ENCODE measurements at places on chromosomes 1 and 21.

GRCh38 chr1:201042779-201043461 is 19.4 kb upstream of the KIF21B start:
- peak; percentile 38 for DNase-seq

DNA sequence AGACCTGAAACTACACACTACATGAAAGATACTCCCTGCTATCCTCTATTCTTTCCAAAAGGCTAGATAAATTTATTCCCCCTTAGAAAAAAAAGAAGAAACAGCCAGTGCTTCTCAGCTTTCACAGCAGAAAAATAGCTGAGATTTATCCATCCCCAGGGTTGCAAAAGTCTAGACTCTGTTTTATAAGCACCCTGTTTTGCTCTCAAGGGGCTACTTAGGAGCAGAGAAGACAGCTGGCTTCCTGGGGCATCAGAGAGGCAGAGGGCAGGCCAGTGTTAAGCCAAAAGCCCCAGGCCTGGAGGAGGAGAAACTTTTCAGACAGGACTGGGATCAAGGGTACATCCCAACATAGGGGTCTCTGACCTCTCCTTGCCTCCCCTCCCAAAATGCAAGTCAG is 3.9 kb downstream of the LAMB3 start:
- DNase-seq, result no peak

DNA sequence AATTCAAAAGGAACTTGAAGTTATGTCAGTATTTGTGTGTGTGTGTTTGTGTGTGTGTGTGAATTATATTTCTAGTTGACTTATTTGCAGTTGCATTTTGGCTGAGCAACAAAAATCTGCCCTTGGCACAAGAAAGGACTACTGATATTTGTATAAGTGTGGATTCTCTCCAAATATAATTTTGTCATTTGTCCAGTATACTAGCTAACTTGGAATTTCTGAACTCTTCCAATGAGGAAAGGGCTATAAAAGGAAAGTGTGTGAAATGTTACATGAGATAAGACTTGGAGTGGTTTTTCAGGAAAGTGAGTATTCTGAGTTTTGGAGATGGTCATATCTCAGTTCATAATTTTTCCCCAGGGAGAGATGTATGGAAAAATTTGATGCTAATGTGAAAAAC is 1384.1 kb upstream of the B3GALT2 start:
- no peak for DNase-seq

GRCh38 chr1:205670611-205671430 is 9.5 kb downstream of the SLC45A3 start:
- DNase-seq, result no peak

DNA sequence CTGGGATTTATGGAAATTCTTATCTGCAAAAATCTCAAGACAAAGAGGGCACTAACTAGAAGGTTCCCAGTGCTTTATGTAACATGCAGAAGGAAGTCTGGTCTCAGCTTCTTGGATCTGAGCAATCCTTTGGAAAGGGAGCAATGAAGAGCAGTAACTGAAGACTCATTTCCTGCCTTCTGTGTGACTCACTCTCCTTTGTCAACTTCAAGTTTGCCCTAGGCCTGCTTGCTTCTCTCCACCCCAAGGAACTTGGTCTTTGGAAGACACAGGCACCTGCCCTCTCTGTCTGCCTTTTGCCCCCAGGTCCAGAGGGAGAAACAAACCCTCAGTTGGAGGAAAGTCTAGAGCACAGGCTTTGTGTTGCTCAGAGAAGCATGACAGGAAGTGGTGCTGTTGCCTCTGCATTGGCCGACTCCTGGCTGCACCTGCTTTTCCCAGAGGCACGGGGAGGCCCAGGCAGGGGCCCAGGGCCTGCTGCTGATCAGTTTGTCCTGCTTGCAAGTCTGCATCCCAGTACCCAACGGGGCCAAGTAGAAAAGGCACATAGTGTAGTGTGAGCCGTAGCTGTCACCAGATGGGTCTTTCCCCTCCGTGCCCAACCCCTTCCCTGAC is 137.2 kb downstream of the DHRS3 start:
- DNase-seq, result no peak

DNA sequence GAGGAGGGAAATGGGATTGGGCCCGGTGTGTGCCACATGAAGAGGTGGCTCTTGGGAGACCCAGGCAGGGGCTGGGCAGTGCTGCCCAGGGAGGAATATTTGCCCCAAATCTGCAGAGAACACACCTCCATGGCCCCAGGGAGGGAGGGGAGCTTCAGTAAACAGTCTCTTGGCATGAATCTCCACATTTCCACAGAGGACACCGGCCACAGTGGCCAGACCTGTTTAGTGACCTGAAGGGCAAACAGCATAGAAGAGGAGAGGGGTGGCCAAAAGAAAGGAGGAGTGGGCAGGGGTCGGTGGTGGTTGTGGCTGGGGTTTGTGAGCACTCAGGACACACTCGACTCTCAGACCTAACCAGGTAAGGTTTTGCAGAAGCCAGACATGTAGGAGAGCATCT is 54.0 kb upstream of the IFFO2 start:
- no peak for DNase-seq

DNA sequence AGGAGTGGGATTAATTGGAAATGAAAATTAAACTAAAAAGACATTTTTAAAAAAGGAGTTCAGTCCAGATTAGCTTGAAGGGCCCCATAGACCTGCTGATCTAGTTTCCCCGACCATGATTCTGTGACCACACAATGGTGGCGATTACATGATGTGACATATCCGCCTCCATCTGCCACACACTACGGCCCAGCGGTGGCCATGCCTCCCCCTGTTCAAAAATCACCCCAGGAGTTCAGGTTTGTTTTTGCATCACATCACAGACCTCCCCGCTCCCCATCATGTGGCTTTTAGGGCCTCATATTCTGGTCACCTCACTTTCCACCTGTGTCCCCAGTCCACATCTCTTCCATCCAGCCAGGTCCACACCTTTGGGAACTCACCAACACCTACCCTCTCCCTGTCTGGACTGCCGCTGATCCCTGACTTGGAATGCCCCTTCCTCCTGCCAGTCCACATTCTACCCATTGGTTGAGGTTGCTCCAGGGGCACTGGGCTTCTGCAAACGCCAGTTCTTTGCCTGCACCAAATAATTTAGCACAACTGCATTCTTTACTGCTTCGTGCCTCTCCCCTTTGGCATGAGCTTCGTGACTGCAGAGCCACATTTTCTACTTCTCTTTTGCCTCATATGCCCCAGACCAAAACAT is 38.9 kb downstream of the CD247 start:
- DNase-seq, result no peak
